ENCODE measurements at places on chromosomes 5 and 9.

DNA sequence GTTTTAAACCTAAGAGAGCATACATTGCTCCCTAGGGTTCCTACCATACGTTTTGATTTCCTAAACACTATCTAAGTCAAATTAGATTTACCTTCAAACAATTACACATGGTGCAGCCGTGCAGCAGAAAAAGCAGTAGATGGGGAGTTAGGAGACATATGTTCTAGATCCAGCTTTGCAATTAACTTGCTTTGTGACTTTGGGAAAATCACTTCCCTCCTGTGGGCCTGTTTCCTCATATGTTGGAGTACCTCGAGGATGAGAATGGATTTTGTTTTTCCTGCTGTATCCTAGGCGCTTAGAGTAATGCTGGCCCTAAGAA, 711 bp downstream of the MRPL50 start:
- no peak for DNase-seq

DNA sequence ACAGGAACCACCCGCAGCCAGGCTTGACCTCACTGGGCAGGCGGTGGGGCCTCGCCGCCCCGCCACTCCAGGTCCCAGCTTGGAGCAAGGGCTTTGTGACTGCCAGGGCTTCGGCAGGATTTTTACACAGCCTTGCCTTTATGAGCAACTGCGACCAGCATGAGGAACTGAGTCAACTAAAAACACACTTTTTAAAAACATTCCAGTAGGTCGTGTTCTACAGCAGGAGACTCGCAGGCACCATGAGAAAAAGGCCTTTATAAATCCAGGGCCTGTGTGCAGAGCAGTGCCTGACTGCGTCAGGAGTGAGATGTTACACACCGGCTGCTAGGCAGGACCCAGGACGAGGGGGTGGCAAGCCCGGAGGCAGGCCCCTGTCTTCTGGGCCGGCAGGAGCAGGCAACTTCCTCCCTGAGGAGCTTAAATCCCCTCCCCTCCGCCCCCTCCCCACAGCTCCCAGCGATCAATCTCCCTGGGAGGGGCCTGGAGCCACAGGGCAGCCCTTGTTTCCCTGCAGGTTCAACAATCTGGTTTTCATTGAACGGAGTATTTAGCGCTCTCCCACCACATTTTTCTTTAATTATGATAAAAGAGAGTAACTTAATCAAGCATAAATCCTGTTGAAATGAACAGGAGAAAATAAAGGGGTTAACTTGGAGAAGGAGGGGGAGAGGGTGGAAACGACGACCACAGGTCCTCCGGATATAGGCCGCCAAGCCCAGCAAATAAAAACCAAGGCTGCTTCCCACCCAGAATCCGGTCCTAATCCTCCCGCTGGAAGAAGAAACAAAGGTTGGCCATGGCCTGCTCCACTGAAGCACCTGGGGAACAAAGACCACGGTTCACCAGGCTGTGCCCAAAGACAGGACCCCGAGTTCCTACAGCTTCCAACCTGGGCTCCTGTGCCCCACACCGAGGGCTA, 92.5 kb downstream of the ROR2 start:
- no peak for DNase-seq

DNA sequence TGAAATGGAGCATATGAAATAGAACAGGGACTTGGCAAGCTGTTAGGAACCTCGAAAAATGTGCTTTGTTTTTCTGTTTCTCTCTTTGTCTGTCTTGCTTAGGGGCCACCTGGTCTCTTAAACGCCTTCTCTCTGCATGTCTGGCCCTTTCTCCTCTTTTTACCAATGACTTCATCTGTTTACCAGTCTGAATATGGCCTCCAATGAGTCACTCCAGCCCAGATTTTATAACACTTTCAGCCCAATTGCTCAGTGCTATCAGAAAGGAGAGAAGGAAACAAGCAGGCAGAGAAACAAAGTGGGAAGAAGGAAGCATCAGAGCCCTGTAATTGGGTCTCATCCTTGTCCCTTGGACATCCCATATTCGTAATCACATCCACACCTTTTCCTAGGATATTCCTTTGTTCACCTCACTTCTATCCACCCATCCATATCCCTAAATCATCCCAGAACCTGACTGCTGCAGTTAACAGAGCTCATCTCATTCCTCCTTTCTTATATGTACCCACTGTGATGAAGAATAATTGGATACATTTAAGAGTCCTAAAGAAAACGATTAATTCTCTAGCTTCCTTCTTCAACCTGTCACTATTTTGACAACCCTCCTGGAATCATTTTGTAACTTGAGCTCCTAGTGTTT, 151.8 kb upstream of the GPR151 start:
- no peak for DNase-seq

GRCh38 chr9:31605164-31605563, 779.3 kb upstream of the ACO1 start:
- DNase-seq = no peak

DNA sequence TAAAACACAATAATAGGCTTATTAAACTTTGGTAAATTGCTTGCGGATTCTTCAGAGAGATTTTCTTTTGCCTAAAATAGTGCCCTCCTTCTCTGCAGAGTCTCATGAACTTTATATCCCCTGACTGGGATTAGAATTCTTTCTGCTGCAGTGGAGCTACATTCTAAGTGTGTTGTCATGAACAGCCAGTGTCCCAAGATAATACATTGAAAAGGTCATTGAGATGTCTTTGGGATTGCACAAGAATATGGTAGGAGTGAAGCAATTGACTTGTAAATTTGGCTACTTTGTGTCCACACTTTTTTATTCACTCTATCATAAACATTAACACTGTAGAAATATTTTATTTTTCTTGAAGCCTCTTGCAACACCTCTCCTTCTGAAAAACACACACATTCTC, 604.5 kb downstream of the GABRG2 start:
- no peak for DNase-seq

DNA sequence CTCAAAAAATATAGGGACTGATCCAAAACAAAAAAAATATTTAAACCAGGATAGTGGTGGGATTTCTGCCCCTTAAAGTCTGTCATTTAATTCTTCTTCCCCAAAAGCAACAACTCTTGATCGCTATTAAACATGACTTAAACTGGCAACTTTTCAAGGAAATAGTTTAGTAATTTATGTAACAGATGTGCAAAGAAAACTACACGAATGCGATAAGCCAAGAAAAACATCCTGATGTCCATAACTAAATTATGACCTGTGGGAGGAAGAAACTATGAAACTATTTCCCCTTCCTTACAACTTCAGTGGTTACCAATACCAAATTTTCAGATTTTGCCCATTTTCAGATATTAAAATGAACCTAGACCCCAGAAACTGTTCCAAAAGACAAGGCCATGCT, 31.5 kb downstream of the CLINT1 start:
- no peak for DNase-seq

- DNase-seq = no peak
Measured at GRCh38 chr5:144950996-144951395, 780.3 kb downstream of the KCTD16 start.

GRCh38 chr9:124960409-124960752, 19.5 kb upstream of the GOLGA1 start:
- DNase-seq = no peak

- DNase-seq = no peak
Measured at GRCh38 chr5:85484982-85485574, 1100.4 kb upstream of the EDIL3 start.

DNA sequence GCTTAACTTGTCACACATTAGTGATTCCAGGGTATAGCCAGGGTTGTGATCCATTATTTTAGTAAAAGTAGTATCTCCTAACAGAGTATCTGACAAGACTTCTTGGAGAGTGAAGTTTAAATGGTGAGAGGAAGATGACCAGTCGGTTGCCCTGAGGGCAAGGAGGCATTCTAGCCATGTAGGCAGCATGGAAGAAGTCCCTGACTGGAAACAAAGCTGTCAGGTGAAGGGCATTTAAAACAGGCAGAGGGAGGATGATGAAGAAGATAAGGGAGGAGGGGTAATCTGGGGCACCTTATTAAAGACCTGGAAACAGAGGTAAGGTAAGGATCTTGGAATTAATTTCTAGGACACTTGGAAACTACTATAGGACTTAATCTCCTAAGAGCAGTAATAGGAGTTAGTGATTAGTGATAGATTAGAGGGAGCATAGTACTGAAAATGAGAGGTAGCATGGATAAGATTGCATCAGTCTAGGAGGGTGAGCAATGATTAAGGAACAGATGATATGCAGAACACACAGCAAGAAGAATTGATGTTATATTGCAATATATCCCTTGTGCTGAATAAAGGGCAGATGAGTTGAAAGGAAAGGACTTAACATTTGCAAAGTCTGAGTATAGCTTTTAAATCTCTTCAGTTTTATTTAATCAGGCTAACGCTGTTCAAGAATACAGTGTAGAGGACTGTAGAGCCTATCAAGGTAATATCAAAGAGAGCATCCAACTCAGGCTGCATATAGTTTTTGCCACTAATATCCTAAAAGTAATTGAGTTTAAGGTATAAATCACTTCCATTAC, 9.6 kb downstream of the KIF2A start:
- no peak for DNase-seq

GRCh38 chr9:16768816-16769215, 101.7 kb downstream of the BNC2 start:
- DNase-seq = no peak

DNA sequence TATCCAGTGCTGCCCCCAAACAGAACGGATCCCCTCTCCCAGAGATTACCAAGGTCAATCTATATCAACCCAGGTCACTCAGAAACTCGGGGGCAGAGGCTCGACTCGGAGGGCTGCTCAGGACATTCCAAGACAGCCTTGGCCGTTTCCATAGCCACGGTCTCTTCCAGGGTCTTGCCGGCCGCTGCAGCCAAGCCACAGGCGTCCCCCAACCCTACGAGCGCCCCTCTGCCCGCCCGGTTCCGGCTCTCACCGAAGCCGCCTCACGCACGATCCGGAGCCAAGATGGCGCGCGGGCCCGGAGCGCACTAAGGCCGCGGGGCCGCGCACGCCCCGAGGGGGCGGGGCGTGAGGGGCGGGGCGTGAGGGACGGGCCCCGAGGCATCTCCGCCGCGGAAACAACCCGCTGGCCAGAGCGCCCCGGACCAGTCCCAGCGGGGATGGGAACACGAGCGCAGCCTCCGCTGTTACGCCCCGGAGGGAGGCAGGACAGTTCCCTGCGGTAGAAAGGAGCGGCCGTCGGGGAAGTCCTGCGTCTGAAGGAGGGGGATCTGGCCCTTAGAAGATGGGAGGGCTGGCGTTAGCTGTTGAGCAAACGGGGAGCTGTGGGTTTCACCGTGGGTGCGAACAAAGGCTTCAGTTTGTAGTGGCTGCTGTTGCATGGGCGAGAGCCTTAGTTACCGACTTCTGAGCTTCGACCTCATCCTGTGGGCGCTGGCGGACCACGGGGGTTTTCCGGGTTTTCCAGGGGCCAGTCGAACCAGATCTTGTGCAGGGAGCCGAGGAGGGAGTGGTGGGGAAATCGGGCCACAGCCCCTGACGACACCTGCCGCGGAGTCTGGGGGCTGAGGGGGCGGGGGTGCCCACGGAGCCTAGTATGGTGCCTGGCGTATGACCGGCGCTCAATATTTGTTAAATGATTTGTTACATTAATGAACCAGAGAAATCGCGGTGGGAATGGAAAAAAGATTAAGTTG, at the start of gene RPP25L:
Gene RPP25L, minus strand, starts transcription at position 287 of the 977 bp plus-strand sequence. CDS start 801 bp downstream, outside the sequence.
- DNase-seq = no peak

DNA sequence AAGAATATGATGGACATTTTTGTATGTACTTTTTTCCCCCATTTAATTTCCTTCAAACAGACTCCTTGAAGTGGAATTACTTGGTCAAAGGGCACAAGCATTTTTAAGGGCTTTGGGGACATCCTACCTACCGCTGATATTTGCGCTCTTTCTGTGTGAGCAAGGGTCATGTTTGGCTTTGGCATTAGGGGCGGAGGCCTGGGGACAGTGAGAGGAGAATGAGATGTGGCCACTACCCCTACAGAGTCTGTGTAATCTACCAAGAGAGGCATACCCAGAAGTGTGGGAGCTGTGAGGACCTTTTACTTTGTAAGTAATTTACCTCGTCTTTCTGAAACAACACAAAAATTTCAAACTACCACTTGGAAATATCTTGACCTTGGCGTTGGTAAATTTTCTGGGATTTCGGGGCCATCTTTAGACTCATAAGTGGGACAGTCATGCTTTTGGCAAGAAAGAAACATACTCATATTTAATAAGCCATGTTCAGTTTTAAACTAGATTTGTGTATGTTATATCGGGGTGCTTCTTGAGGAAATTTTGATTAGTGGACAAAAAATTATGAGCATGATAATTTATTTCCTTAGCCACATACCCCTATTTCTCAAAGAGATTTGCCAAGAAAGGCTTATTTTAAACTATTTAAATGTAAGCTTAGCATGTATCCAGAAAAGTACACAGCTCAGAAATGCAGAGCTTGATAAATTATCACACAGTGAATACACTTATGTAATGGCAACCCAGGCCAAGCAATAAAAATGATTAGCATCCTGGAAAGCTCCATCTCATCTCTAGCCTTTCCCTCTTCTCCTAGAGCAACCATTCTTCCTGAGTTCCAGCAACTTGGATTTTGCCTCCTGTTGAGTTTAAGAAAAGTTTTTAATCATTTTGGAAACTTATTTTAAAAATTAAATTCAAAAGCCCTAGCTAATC, 63.6 kb downstream of the ARHGAP26 start:
- no peak for DNase-seq

GRCh38 chr5:67693956-67694809, 497.6 kb upstream of the CD180 start:
- DNase-seq = no peak

DNA sequence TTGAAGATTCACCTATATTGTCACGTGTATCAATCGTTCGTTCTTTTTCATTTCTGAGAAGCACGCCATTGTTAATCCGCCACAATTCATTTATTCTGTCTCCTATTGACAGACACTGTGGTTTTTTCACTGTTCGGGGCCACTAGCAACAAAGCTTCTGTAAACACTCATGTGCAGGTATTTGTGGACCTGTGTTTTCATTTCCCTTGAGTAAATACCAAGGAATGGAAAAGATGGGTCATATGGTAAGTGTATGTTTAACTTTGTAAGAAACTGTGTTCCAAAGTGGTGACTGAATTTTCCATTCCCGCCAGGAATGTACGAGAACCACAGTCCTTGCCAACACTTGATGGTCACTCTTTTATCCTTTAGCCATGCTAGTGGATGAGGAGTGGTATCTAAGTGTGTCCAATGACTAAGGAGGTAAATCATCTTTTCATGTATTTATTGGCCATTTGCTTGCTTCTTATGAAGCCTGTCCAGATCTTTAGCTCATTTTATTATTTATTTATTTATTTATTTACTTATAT, 10.7 kb downstream of the ABO start:
- no peak for DNase-seq

DNA sequence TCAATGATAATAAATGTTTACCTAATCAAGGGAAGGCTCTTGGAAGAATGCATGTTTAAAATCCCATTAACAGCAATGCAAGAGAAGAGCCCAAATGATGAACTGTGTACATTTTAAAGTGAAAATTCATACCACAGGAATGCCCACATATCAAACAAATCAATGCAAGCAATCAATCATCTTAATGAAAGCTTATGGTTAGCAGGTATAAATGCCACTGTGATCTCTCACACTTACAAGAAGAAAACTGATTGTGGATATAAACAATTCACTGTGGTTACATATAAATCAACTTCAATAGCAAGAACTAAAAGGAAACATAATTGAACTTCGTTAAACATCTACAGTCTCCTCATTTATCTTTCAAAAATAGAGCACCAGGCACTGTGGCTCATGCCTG, 161.0 kb upstream of the RORB start:
- DNase-seq = no peak
